Cortex of kidney (tissue), 1 donor: ENCODE measurements at places on chromosomes 1 and 21.

DNA sequence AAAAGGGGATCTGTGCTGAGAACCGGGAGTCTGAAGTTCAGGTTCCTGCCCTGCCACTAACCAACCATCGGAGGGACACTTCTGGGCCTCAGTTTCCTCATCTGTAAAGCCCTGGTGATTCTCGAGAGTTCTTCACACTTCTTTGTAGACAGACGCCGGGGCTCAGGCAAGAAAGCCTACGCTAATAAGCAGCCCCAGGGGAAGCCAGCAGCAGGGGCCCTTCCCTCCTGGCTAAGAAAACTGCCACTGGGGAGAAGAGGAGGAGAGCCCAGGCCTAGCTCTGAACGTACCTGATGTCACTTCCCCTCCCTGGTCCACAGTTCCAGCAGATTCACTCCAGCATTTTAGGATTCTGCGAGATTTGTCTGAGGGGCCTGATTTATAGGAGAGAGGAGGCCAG is 76.0 kb downstream of the CAMK2N1 start:
- no peak for DNase-seq

- no peak for DNase-seq
Measured at GRCh38 chr1:38489844-38490270, 369.7 kb downstream of the RRAGC start.

- no peak for DNase-seq
Measured at GRCh38 chr21:29943885-29944284, 4.1 kb upstream of the GRIK1 start.

DNA sequence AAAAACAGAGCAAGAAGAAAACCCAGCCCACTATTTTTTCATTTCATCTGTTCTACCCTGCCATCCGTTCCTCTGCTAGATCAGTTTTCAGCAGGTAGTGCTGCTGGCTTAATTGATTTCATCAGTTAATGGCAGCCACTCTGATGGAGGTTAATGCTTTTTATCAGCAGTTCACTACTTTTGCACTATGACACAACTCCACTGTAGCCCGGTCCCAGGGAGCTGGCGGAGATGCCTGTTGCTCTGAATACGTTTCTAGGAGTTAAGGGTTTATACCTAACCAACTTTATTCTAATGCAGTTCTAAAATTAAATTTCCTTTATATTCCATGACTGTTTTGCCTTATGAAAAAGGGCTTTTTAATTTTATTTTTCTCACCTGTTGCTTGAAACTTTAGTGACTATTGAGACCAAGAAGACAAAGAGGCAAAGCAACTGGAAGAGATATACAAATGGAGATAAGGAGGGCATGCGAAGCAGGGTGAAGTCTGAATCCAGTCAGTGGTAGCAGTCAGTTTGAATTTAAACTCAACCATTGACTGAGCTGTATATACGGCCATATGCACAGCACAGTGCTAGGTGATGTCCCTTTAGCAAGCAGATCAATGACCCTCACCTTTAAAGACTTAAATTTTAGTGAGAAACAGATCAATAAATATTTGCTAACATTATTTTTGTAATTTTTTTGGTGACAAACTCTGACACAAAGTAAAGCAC is 477.9 kb downstream of the LMO4 start:
- no peak for DNase-seq

GRCh38 chr1:166489670-166490436 is 323.1 kb upstream of the FAM78B start:
- DNase-seq: no peak

DNA sequence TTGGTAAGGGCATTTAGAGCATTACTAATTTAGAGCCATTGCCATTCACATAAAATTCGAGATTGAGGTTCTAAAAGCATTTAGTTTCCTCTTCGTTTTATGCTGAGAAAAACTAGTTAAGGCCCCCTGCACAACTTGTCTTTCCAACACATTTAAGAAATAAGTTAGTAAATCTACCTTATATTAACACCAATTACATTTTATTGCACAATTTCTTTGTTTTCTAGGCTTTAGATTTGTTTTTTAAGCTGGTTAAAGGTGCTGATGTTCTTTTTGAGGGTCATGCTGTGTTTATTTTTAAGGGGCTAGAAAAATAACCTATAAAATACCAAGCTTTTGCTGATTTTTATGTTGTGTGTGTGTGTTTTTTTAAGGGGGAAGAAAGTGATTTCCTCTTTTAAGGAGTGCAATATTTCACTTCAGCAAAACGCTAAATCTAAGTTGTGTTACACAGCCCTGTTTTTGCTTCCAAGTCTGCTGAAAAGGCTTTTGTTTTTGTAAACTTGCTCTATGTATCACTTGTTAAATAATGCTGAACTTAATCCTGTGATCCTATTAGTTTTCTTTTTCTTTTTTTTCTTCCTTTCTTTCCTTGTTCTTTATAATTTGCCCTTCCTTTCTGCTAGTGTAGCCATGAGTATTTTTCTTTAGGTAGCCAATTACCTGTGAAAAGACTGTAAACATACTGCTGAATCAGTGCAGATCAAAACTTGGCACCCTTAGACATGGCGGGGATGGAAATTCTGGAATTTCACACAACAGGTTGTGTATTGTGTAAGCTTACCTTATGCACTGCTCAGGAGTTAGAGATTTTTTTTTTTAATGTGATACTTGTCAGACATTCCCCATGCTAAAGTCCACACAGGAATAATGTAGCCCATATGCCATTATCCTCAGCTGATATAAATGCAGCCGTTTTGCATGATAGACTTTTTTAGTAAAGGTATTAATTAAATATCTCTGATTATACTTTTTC is 1.5 kb downstream of the CEPT1 start:
- DNase-seq: no peak

- DNase-seq: no peak
Measured at GRCh38 chr1:87314091-87314490, 14.6 kb upstream of the LMO4 start.

DNA sequence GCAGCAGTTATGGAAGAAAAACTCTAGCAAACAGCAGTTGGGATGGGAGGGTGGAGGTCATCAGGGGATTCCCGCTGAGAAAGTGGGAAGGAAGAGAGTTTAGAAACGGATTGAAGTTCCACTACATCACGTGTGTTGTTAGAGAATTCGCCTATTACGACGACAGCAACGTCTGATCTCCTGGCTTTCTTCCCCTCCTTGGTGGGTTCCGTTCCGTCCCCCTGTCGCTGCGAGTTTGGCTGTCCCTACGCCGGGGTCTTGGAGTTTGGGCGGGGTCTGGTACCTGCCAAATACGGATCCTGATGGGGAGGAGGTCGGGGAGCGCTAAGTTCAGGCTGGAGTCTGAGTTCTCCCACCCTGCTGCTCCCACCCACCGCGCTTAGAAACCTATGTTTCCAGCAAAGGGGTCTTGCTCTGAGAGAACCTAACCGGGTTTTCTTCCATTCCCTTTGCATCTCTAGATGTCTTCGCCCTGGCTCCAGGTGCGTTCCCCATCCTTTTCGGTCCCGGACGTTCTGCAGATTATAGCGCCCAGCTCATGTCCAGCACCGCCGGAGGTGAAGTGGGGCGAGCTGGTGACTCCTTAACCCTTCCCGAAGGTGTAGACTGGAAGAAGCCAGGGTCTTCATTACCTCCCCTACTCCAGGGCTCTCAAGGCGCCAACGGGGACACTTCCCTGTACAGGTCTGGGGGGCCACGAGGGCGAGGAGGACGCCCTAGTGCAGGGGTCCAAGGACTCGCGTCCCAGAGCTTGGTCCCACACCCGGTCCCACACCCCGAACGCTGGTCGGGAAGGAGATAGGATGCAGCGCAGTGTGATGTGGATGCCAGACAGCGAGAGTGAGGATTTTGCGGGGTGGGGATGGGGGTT is 641 bp upstream of the KCNK2 start:
- DNase-seq: no peak

- no peak for DNase-seq
Measured at GRCh38 chr21:31688603-31689368, 29.3 kb downstream of the SOD1 start.

DNA sequence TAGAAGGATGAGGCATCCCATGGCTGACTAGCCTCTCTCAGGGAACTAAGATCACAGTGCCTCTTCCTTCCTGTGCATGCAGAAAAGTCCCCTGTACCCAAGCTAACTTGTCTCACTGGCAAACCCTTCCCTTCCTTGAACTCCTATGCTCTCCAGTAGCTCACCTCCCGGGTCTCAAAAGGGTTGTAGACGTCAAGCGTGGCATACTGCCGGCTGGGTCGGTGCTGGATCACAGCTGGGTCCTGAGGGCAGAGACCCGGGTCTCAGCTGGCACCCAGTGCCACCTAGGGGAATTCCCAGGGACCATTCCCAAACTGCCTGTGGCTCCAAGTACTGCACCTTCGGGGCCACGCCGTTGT is 688 bp downstream of the SCAMP3 start:
- no peak for DNase-seq

DNA sequence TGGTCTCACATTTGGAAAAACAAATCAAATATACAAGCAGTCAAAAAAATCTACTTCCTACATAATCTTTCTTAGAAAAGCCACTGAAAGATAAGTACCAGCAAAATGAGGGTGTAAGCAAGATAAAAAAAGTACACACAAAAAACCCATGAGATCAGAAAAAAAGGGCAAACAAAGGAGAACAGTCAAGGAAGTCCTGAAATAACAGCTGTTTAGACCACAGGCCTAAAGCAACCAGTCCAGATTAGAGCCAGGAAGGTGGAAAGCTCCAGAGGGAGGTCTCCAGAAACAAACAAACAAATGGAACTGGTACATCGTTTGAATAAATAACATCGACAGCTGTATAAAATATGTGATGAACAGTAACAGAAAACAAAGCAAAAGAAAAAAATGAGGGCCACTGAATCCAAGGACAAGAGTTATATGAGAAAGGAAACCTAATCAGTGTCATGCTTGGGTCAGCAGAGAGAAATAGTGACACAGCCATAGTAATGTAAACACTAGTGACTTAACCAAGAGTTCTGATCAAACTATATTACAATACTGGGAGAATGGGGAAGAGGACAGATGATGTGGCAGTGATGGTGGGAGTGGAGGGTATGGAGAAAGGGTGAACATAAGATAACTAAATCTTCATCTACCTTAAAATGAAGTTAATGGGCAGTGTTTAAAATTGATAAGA is 67.5 kb downstream of the NVL start:
- DNase-seq: no peak

DNA sequence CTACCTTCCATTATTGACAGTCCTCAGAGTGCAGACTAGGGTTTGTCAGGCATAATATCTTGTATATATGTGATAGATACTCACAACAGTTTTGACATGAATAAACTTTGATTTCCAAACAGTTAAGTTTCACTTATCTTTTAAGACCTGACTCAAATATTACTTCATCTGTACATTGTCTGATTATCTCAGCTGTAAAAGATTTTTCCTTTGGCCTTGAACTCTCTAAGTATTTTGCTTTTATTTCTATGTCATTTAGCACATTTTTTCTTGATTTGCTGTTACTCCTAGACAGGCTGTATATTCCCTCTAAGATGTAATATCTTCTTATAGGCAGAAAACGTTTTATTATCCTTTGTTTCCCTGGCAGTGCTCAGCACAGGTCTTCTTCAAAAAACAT is 65.6 kb upstream of the DMRTA2 start:
- no peak for DNase-seq

DNA sequence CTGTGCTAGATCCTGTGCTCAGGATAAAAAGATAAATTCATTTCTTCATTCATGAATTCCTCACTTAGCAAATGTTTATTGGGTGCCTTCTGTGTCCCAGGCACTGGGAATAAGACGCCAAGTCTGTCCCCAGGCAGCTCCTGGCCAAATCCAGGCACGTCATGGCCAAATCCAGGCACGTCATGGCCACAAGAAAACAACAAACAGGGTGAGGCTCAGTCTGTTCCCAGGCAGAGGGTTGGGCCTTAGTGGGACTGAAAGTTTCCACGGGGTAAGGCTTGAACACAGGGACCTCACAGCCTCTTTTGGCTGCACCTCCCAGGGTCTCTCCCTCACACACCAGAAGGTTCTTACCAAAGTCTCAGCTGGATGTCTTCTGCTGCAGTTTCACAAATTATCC is 95.7 kb downstream of the PAX7 start:
- DNase-seq: no peak

DNA sequence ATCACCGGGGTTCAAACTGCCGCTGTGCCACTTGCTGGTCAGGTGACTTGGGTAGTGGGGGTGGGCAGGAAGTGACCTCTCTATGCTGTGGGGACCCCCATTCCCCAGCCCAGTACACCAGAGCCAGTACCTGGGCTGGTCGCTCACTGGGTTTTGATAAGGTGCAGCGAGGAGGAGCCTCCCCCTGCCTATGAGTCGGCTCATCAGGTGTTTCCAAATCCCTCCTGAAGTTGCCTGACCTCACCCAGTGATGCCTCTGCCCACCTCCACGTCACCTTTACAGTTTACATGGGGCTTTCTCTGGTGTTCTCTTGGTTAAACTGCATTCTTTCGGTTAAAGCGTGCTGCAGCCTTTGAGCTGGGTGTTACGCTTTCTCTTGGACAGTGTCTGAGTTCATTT is 58.2 kb downstream of the ARHGEF10L start:
- no peak for DNase-seq

DNA sequence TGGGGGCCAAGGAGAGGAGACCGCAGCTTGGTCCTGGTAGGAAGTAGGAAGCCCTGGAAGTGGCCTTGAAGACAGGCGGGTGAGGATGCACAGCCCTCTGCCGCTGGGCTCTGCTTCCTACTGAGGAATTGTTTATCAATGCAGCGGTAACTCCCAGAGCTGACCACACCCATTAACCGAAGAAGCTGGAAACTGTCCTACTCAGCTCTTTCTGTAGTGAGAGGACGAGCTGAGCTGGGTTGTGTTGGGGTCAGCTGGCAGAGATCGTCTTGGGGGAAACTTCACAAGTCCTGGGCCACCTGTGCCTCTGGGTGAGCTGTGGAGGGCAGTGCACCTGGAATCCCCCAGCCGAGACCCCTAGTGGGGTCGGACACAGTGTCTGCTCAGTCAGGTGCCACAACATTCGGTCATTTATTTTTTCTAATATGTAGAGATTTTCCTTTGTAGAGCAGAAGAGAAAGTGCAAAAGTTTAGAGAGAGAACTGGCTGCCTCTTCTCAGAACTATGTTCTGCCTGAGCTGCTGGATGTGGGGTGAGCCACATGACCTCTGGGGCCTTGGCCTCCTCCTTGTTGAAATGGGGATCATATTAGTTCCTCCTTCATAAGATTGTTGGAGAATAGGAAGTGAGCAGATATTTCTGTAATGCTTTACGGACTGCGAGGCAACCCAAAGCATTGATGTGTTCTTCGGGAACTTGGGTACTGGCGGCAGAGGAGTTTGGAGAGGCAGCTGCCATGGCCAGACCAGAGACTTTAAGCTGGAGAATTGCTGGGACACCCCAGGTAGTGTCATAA is 3.6 kb downstream of the NECAP2 start:
- no peak for DNase-seq

DNA sequence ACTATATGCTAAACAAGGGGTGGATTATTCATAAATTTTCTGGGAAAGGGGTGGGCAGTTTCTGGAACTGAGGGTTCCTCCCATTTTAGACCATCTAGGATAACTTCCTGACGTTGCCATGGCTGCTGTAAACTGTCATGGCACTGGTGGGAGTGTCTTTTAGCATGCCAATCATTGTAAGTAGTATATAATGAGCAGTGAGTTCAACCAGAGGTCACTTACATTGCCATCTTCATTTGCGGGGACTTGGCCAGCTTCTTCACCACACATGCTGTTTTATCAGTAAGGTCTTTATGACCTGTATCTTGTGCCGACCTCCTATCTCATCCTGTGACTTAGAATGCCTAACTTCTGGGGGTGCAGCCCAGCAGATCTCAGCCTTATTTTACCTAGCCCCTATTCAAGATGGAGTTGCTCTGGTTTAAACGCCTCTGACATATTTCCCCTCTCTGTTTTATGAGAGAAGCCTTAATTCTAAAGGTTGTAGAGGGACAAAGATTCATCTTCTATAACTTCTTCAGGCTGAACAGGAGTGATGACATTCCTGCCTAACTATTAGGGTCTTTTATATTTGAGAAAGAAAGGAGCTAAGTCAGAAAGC is 60.4 kb downstream of the DIP2A start:
- DNase-seq: no peak
